ENCODE measurements at places on chromosomes 11 and 22. TPM values are rescaled to one million over a fixed set of nuclear protein-coding genes. Genes with fewer than 3 reads are reported as not detected.

DNA sequence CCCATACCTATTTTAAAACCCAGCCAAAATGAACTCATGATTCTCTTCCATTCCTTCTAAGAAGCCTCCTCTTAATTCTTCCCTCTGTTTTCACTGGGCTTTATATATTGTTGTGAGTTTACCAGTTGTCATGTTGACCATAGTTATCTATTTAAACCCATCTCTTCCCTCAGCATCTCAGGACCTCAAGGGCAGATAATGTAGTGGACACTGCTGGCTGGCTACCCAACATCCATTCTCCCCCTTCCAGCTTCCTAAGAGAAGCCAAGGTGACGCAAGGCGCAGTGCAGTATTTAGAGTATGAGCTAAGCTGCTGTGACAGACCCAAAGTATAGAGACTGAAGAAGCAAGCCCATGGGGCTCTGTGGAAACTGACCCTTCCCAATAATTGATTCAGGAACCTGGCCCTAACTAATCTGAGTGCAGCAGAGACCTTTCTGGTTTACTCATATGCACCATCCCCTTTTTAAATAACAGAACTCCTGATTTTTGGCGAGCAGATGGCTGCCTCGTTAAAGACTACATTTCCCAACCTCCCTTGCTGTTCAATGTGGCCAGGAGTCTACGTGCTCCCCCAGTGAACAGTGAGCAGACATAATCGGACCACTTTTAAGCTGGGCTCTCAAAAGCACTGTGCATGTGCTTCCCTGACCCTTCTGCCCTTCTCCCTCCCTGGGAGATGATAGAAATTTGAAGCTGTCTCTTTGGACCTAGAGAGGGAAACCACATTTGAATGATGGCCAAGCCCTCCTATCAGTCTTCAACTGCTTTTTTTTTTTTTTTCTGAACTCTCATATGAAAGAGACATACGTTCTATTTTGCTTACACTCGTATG lies 28.1 kb upstream of the CREB3L1 start:
- DNase-seq = no peak

DNA sequence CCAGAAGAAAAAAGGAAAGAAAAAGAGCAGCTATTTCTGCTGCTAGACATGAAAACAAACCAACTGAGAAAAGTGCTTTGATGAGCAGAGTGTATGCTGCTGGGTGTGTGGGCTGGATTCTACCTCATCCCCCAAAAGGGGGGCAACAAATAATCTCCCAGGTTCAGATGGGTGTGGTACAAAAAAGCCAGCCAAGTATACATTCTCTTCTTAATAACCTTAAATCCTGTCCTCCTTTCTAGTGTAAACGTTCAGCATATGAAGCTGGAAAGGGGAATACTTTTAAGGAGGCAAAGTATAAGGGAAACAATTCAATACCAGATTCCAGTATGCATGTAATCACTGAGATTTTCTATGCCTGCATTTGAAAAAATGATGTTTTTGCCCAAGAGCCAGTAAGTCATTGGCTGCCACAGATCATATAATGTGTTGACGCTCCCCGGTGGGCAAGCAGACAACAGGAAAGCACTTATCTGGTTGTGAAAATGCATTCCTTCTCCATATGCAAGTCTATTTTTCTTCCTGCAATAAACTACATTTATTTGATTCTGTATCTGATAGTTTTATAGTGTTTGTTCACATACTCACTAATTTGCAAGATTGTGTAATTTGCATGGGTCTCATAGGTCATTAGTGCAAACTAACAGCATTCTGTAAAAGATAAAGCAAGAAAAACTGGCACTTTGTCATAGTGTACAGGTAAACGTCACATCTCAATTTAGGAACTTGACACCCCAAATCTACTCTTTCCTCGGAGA lies 201.1 kb downstream of the CADM1 start:
- DNase-seq = no peak

DNA sequence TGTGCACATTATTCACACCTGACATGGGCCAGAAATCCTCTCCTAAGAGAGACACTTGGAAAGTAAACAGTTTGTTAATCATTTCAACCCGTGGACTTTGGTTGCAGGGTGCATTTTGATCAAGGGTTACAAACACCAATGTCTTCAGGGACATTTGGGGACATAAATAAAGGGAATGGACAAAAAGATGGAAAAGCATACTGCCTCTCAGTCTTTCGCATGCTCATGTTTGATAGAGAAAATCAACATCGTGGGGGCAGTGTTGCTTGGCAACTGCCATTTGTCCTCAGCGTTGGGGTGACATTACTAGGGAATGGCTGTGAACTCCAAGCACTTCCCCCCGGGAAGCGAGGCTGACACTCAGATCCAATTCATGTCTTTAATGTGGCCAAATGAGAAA lies 114.7 kb upstream of the OR4B1 start:
- no peak for DNase-seq

Gene RIMBP3B
- polyA plus RNA-seq = 0.02 TPM

GRCh38 chr22:39616781-39617180 lies 46.2 kb downstream of the CACNA1I start:
- DNase-seq = no peak

GRCh38 chr22:36289406-36289870 lies 36.5 kb downstream of the APOL1 start:
- DNase-seq = no peak

- DNase-seq = no peak
Measured at GRCh38 chr22:43774318-43774915, 37.7 kb downstream of the EFCAB6 start.

Gene CLMP
- polyA plus RNA-seq = 11.5 TPM

GRCh38 chr11:64876229-64876750 lies 2.1 kb downstream of the EHD1 start:
- DNase-seq = no peak
